ENCODE measurements at places on chromosomes 6 and 20.

DNA sequence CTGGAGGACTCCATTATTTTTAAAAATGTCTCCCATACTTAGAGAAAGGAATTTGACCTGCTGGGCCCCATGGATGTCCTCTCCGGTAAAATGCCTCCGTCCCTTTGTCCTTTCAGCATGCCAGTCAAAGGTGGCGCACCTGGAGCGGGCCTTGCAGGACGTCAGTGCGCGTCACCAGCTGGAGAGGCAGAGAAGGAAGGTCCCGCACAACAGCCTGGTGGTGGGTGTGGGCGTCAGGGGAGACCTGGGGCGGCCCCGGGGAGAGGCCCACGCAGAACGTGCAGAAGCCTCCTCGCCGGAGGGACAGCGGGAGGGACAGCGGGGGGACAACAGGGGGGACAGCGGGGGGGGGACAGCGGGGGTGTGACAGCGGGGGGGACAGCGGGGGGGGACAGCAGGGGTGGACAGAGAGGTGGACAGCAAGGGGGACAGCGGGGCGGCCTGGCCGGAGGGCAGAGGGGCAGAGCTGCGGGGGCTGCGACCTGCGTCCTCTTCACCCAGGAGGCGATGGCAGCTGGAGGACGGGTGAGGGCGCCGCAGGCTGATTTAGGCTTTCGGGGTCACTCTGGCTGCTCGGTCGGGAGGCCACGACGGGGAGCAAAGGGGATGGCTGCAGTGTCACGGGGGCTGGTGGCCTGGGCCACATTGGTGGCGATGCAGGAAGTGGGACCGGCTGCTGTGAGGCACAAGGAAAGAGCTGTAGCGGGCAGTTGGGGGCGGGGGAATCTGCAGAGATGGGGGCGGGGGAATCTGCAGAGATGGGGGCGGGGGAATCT is 859 bp upstream of the KIF25 start:
- DNase-seq, result no peak

- DNase-seq, result peak; percentile 69
Measured at GRCh38 chr6:29737707-29738630, 14.7 kb downstream of the HLA-F start.

DNA sequence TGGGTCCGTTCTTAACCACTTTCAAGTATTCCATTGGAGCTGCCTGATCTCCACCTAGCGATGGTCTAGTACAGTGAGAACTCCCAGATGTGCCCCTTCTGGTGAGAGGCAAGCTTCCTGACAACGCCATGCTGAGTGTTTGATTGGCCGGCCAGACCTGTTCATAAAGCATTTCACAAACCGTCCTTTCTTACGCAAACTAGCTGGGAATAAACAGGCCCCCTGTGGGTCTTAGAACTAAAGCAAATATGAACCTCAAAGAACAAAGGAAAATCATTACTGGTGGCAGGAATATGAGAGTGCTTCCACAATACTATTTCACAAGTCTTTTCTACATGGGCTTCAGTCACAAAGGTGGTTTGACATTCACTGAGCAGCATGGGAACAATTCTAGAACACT is 15.6 kb upstream of the GCNT2 start:
- no peak for DNase-seq

DNA sequence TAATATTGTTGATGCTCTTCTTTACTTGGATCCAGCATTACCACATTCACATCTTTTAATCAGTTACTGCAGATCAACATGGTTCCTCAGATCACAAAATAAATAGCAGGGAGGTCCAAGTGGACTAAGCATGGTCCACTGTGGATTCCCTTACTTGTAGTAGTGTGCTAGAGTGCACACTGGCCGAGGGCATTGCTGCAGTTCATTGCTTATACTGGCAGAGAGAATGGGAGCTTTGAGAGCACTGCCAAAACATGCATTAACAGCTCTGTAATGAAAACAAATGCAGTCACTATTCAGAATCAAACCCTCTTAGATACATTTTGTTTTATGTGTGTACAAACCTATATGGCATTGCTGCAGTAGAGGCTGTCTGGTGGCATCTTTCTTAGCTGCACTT is 471.5 kb downstream of the CD109 start:
- no peak for DNase-seq

GRCh38 chr6:137246791-137247202 is 27.6 kb upstream of the IFNGR1 start:
- no peak for DNase-seq

- no peak for DNase-seq
Measured at GRCh38 chr6:158002951-158003853, 21.5 kb downstream of the SYNJ2 start.

Measured in NAMALWA (cell line).